ENCODE measurements at places on chromosomes 7 and 10.

- no peak for DNase-seq
Measured at GRCh38 chr7:47232751-47233412, 349.0 kb downstream of the TNS3 start.

GRCh38 chr10:124562425-124563060, 100.9 kb downstream of the LHPP start:
- no peak for DNase-seq

GRCh38 chr10:12509016-12509793, 159.9 kb downstream of the CAMK1D start:
- DNase-seq, result no peak

DNA sequence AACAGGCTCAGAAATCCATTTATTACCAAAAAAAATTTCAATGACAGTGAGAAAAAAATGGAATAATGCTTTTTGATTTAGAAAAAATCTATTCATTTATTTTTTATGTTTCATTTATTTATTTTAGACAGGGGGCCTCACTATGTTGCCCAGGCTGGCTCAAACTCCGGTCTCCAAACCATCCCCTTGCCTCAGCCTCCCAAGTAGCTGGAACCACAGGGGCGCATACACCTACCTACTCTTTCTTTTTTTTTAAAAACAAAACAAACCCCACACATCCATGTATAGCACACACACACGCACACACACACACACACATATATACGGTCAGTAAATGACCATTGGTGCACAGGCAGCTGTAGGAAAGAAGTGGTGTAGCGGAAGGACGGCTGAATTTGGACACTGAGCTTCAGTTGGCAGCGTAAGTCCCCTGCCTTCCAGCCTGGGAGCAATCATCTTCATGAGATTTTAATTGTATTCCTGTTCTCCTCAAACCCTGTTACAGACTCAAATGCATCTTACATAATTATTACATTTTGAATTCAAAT, 28.8 kb downstream of the ARL4A start:
- DNase-seq, result no peak

DNA sequence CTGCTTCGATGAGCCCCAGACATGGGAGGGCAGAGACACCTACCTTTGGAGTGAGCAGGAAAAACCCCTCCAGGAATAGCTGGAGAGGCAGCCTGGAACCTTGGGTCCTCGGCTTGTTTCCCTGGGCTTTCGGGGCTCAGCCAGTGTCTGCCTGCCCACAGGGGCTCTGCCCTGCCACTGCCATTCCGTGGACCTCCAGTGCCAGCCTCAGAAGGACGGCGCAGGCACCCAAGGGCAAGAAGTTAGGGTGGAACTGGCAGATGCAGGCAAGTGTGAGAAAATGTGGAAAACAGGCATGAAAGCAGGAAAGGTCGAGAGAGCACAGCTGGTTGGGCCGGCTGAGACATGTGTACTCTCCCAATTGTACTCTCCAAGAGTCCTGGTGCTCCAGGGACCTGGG, 281.5 kb downstream of the GRID1 start:
- DNase-seq, result no peak

DNA sequence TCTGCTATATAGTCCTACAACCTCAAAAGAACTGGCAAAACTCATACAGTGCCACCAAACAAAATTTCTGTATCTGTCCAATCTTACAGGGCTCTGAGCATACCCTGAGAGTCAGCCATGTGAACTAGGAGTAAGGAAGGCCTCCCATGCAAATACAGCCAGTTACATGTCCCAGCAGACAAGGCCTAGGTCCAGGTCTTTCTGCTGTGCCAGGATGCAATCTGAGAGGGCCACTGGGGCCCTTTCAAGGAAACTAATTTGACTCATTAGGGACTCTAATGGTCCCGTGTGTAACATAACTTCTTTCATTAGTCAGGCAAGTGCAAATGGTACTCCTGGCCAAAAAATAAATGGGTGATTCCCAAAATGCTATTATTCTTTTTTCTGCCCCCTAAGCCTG, 17.9 kb upstream of the HIBADH start:
- no peak for DNase-seq

GRCh38 chr7:81674431-81674830, 95.4 kb downstream of the HGF start:
- no peak for DNase-seq

Data from right renal cortex interstitium (tissue), 3 donors.